ENCODE measurements at places on chromosomes 11 and 22.

DNA sequence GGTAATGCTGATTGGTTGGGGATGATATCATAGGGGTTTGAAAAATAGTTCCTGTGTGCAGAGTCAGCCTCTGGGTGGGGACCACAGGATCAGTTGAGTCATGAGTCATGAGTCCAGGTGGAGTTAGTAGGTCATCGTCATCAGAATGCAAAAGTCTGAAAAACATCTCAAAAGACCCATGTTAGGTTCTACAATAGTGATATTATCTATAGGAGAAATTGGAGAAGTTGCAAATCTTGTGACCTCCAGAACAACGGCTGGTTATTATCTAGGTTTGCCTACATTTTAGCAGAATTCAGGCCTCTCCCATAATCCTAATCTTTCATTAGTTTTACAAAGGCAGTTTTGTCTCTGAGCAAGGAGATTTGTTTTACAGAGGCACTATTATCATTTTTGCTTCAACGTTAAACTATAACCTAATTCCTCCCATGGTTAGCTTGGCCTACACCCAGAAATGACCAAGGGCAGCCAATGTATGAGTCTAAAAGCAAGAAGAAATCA lies 38.9 kb downstream of the MS4A2 start:
- no peak for DNase-seq

- no peak for DNase-seq
These were observed 13.9 kb upstream of the B3GAT1 start for GRCh38 chr11:134425816-134426536.

DNA sequence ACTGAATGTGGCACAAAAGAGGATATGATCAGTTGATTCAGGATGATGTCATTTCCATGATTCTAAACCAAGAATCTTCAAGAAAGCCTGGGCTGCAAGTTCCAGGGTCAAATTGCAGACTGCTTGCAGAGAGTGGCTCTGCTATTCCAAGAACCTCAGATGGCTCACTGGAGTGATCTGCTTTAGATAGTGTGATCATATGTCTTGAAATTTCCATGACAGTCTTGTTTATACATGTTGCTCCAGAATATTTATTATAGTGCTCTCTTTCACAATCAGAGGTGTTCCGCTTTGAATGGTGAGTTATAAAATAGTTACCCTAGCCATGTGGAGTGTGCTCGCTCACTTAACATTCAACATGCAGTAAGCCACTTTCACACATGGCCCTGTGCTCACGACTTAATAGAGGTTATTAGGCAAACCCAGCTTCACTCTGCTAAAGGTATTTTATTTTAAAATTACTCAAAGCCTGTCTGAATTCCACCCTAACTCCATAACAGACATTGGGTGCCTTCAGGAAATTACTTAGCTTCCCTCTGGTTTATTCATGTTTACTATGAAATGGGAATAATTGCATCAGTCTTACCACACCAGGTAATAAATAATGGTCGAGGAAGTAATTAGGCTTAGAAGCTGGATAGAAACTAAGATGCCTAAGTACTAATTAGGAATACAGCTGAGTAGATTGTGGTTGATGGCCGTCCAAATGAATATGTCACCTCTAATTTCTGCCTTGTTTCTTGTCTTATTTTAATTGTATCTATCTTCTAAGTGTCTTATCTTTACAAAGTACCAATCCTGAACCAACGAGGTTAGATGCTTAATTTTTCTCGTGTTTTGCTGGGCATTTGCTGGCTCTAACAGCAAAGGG lies 187.9 kb downstream of the ETS1 start:
- peak; percentile 53 for DNase-seq

GRCh38 chr11:64711956-64712362 lies 11.0 kb downstream of the NRXN2 start:
- DNase-seq = no peak

GRCh38 chr11:12799334-12799835 lies 125.2 kb downstream of the TEAD1 start:
- no peak for DNase-seq

DNA sequence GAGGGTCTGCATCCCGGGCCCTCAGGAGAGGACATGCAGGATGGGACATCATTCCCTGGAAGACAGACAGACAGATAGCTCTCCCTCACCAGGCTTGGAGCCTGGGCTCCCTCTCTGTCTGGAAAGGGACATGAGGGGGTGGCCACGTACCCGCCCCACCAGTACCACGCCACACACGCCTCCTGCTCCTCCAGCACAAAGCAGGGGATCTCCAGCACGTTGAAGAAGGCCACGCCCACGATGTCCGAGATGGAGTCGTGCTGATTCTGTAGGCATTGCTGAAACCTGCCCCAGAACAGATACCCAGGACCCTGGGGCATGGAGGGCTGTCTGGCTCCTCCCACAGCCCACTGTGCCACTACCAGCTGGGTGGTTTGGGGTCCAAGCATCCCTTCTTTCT lies 2.2 kb downstream of the PLA2G3 start:
- no peak for DNase-seq

GRCh38 chr11:101482556-101483124 lies 101.2 kb downstream of the TRPC6 start:
- peak; percentile 7 for DNase-seq

DNA sequence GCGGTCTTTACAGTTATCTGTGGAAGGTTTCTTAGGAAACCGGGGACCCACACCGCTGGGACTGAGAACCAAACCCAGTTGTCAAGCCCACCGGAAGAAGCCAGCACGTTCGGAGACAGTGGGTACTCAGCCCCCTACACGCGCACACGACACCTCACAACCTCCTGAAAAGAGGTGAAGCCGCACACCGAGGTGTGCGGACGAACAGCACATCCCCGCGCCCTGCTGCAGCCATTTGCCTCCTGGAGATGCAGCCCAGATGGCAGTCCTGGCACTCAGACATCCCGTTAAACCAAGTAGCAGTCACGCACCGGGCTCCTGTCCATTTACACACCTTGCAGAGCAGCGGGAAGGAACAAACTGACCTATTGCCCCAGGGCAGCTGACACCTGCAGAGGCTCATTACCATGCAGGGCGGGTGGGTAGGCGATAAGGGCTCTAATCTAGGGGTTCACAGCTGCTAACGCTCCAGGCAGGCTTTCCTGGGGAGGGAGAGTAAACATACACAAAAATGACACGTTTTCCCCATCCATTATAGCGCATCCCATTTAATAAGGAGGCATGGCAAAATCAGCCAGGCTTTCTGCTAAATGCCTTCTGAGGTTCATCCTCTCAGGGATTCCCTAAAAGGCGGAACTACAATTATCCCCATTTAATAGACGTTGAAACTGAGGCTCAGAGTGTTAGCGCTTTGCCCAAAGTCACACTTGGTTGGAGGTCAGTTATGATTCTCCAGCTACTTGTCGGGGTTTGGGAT lies 864 bp upstream of the EHBP1L1 start:
- DNase-seq = no peak

Data from GM04504 (cell line).